ENCODE measurements at places on chromosomes 7 and 10.

GRCh38 chr10:78550090-78550489 lies 516.4 kb downstream of the RPS24 start:
- no peak for DNase-seq

DNA sequence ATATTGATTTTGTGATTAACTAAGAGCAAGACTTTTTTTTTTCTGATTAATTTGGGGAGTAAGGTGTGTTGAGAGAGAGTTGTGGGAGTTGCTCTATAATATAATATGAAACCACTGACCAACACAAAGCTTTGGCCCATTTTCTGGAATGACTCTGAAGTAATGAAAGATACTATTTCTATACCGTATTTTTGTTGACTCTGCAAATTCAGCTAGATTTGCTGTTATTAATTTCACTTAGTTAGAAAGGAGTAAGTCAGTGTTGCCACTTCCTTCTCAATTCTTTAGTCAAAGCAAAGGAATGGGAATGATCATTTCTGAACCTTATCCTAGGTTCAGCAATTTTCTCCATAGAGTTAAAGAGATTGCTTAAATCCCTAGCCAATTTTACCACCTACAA lies 313.0 kb upstream of the FZD1 start:
- no peak for DNase-seq

DNA sequence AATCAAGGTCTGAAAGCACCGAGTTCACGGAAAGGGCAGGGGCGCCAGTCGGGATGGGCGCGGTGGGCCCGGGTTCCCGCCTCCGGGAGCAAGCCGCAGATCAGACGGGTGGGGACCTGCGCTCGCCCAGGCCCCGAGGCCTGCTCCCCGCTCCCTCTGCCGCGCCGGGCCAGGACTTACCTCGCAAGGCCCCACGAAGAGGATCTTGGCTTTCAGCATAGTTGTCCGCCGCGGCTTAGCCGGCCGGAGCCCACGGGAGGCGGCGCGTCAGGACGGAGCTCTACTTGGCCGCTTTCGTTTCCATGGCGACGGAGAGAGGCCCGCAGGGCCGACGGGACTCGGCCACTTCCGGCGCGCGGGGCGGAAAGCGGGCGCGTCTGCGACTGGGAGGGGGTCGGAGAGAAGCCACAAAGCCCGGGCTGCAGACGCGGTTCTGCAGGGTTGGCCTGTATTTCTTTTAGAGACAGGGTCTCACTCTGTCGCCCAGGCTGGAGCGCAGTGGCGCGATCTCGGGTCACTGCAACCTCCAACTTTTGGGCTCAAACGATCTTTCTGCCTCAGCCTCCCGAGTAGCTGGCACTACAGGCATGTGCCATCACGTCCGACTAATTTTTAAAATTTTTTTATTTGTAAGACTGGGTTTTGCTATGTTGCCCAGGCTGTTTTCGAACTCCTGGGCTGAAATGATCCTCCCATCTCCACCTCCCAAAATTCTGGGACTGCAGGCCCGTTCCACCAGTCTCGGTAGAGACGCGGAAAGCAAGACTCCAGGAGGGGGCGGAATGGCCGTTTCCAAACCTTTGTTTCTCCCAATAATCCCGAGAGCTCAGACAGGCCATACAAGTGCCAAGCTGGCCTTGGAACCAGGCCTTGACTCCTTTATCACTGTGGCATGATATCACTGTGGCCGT lies at the start of gene IFT22:
IFT22 (minus strand) TSS at position 322 of the 911 bp plus-strand sequence; CDS start at position 219, 103 bp downstream.
- DNase-seq, result peak; percentile 87

DNA sequence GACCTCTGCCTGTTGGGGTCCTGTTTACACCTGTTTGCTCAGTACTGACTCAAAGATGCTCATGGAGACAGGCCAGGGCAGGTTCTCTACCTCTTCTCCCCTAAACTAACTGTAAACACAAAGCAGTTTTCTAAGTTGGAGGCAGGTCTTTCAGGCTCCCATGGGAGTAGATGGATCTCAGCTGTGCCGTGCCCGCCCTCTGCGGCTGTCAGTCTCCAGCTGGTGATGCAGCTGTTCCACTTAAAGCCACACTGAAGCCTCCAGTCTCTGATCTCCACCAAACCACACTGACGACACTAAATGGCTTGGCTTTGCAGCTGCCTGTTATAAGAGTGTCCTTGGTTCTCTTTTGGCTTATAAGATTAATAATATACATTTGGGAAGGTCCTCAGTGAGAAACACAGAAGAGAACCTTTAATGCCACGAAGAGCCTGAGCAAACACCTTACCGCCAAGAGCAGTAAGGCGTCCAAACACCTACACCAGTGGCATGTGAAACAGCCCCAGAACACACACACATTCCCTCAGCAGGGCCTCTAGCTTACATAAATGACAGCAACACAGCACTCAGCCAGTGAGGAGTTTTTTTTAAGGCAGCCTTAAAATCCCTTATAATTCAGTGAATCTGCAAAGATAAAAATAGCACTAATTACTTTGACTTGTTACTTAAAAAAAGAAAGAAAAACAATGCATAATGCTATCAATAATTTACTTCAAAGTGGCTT lies 60.4 kb upstream of the KCNIP2 start:
- DNase-seq, result no peak

- no peak for DNase-seq
These were observed 19.3 kb downstream of the PON1 start for GRCh38 chr7:95304990-95305389.

DNA sequence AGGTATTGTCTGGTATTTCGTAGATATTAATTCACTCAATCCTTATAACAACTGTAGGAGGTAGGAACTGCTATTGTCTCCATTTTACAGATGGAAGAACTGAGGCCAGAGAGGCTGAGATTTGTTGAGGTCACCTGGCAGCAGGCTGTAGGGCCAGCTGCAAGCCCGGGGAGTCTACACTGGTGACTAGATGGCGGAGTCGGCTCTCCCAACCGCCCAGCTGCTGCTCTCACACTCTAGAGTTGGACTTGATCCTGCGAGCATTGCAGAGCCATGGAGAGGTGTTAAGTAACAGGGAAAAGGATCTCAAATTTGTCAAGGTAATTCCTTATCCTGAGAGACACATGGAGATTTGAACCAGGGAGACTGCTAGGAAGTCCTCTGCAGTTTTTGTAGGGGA lies 124.1 kb downstream of the CAMK1D start:
- no peak for DNase-seq

DNA sequence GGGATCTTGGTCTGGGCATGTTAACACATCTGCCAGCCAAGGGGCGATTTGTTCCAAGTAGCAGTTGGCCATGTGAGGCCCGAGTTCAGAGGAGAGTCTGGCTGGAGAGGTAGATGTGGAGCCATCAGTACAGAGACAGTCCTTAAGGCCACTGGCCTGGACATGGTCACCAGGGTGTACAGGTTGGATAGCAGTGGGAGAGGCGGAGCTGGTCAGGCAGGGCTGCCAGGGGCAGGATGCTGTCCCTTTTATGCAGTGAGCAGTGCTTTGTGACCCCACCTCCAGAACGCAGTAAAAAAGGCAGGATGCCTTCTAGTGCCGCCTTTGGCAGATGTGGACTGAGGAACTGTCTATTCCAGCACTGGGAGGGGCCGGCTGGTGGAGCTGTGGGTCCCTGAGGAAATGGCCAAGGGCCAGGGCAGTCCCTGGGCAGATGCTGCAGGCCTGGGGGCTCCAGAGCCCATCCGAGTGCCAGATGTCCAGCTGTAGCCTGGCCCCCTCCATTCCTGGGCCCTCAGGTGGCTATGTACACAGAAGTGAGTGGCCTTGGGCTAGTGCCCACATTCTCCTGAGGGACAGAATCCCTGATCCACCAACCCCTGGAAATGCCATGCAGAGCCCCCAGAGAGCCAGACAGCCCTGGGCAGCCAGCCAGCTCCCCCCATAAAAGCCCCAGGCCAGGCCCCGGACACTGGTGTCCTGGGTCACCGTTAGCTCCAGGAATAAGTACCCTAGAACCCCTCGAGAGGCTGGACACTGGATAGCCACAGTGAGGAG lies 17.2 kb upstream of the MYL7 start:
- no peak for DNase-seq

Data from CD4-positive, alpha-beta T cell treated with Interleukin-21 for 1 hour (primary cell).